ENCODE measurements at places on chromosomes 16 and 17.

GRCh38 chr17:61784510-61784909, 78.8 kb downstream of the BRIP1 start:
- DNase-seq: no peak

DNA sequence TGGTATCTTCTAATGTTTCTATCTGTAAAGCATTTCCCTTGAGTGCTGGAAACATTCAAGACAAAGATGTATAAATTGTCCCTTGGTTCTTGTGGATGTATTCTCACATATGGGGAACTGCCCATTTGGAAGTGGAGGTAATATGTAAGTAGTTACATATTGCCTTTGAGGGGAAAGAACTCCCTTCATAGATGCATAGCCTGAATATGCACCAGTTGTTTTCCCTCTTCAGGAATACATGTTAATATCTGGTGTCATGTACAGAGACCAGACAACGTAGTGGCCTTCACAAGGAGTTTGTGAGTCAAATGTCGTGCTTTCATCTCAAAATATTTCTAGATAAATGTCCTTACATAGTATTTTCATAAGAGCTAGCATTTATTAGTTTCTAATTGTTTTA, 213.5 kb downstream of the BCAS3 start:
- DNase-seq: no peak

DNA sequence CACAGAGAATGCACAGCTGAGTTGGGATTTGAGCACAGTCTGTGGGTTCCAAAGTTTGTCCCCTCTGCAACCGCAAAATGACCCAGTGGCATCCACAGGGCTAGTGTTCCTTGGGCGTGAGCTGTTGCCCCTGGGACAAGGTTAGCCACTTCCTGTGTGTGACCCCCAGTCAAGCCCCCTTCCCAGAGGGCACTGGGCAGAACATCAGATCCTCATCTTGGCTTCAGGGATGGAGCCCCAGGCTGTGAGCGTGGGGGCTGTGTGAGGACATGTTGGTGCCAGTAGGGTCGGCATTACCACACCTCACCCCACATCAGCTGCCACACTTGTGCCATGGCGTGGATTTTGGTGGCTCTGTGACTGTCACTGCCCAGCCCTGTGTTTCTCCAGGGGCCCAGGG, 55.3 kb downstream of the USP22 start:
- DNase-seq: no peak

GRCh38 chr16:80604600-80605355, 64.0 kb downstream of the DYNLRB2 start:
- DNase-seq: peak; percentile 42

- DNase-seq: no peak
Observed at GRCh38 chr16:50274326-50275097, 8.2 kb downstream of the ADCY7 start.

GRCh38 chr16:86727131-86727530, 148.8 kb downstream of the FOXL1 start:
- DNase-seq: no peak

GRCh38 chr16:11781773-11782172, 15.3 kb downstream of the ZC3H7A start:
- no peak for DNase-seq

GRCh38 chr17:81381632-81382577, 13.4 kb upstream of the BAHCC1 start:
- no peak for DNase-seq

DNA sequence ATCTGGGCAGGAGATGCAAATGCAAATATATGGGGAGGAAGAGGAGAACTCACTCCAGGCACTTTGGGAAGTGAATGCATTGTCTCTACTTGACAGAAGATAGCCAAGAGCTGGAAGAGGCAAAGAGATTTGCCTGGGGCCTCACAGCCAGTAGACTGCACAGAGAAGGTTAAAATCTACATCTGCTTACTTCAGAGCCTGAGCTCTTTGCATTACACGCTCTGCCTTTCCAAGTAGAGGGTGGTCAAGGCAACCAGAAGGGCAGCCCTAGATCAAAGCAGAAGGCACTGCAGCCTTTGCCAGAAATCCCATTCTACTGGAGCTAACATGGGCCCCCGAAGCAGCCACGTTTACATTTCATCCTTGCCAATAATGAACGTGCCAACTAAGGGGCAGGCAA, 407.2 kb upstream of the CCL2 start:
- DNase-seq: no peak

Data from vagina (tissue), 2 donors.